ENCODE measurements at places on chromosomes 11 and 22.
A peak's percentile ranks its signal among the peaks of the same experiment; 100 is the strongest.

- DNase-seq, result no peak
These were observed 50.7 kb upstream of the TTC12 start for GRCh38 chr11:113263458-113264259.

DNA sequence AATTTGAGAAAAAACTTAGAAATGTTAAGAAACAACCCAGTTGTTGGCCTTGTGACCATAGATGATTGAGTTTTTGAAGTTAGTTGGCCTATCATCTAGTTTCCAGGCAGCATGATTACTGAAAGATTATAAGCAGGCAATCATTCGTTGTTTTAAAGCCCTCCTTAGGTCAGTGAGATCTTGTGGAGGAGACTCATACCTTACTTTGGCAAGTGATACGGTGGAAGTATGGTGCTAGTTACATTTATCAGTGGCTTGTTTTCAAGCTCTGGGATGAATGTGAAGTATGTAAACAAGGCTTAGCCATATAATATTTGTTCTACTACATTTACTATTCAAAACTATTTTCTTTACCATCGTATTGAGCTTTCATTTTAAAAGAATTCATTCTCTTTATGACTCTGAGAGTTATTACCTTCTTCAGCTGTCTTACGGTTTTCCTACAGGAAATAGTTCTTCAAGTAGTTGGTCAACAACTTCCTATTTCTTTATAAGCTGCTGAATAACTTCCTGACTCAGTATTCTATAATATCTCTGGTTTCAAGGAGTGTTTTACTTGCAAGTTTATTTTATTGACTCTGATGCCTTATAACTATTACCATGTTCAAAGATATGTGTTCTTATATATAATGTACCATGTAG is 7.3 kb downstream of the YAP1 start:
- DNase-seq, result no peak

DNA sequence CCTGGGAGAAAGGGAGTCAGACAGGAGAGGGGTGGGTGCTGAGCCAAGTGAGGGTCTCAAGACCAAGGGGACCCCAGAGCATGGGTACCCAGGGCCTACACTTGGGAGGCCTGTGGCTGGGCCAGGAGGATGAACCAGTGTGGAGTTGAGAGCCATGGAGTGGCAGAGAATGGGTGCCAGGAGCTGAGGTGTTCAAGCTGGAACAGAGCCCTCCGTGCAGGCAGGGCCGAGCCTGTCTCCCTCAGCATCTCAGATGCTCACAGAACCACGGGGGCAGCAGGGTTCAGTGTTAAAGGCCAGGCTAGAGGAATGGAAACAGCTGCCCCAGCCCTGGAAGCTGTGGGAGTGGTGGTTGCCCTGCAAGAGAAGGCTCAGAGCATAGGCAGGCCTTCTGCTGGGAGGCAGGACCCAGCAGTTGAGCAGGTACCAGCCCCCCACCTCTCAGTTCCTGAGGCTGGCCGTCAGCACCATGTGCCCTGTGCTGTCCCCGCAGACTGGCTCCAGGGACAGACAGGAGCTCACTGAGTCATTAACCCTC is 32.3 kb downstream of the RSPH14 start:
- DNase-seq, result no peak

- DNase-seq, result no peak
These were observed 124.5 kb downstream of the TRIM44 start for GRCh38 chr11:35787013-35787504.

GRCh38 chr11:1875093-1875850 is 16.4 kb downstream of the PRR33 start:
- peak; percentile 65 for DNase-seq

DNA sequence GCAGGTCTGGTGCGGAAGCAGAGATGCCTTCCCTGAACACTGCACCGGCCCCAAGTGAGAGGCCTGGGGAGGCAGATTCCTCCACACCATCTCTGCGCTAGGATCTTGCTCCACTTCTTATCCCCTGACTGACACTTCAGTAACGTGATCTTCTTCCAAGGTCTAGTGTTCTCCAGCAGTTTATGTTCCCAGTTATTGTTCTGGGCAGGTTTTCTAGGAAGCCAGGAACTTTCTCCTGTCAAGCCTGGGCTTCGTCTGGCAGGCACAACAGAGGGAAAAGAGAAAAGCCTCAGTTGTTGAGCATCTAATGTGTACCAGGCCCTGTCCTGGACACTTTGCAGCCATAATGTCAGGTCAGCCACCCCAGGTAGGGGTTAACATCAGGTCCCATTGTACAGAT is 10.5 kb downstream of the CD82 start:
- DNase-seq, result no peak

GRCh38 chr11:124511745-124512144 is 31.7 kb downstream of the OR8B12 start:
- DNase-seq, result no peak

DNA sequence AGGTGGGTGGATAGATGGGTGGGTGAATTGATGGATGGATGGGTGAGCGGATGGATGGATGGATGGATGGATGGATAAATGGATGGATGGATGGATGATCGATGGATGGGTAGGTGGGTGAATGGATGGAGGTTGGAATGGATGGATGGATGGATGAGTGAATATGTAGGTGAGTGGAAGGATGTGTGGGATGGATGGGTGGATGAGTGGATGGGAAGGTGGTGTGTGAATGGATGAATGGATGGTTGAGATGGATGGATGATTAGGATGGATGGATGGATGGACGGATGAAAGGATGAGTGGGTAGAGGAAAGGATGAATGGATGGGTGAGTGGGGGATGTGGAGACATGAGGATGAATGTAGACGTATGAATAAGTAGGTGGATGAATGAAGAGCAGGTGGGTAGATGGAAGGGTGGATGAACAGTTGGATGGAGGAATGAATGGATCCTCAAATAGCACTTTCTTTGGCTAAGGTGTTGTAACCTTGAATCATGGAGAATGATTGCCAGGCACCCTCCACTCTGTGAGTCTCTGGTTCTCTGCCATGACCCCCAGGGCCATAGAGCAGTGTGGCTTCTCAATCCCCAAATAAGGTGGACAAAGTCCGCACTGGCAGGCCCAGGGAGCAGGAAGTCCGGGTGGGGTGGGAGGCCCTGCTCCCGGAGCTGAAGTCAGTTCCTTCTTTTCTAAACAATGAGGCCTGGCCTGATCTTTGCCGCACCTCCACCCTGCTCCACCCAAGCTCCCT is 36.9 kb downstream of the IGF2 start:
- no peak for DNase-seq

GRCh38 chr11:77882396-77882795 is 61.5 kb downstream of the AAMDC start:
- DNase-seq, result no peak
